Activated naive CD8-positive, alpha-beta T cell treated with anti-CD3 and anti-CD28 coated beads, Interleukin-2, amount 50 U/mL, for 16 hours (primary cell): ENCODE measurements at places on chromosomes 4 and X.

- DNase-seq: no peak
Observed at GRCh38 chr4:124278477-124278876, 434.1 kb downstream of the ANKRD50 start.

GRCh38 chr4:25896776-25897539 is 17.1 kb upstream of the SMIM20 start:
- DNase-seq: no peak

DNA sequence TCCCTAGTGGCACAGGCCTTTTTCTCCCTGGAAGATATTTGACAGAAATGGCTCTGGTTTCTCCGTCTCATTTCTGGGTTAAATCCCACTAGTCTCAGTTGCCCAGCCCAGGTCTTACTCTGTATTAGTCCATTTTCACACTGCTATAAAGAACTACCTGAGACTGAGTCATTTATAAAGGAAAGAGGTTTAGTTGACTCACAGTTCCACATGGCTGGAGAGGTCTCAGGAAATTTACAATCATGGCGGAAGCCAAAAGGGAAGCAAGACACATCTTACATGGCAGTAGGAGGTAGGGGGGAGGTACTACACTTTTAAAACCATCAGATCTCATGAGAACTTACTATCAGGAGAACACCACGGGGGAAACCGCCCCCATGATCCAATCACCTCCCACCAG is 81.9 kb downstream of the FHDC1 start:
- DNase-seq: no peak

DNA sequence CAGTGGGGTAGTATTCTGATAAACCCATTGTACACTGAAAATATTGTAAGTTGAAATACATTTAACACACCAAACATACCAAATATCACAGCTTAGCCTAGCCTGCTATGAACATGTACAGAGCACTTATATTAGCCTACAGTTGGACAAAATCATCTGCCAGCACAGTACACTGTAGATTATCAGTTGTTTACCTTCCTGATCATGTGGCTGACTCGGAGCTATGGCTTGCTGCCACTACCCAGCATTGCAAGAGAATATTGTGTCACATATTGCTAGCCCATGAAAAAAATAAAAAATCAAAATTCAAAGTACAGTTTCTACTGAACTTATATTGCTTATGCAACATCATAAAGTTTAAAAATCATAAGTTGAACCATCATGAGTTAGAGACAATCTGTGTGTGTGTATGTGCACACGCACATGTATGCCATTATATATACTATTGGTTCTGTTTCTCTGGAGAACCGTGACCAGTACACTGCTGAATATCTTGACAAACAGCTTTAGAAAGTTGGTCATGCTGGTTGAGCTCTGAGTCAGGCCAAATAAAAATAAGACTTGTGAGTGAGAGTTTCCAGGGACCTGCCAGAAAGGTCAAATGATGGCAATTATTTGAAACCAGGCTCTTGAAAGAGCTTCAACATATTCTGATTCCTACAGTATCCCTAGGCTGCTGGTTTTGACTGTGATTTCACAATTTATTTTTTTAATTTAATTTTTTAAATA is 238.5 kb downstream of the PRR32 start:
- no peak for DNase-seq

- DNase-seq: peak; percentile 48
Observed at GRCh38 chr4:183840311-183840710, 64.8 kb upstream of the STOX2 start.
